SK-MEL-5 (cell line): ENCODE measurements at places on chromosomes 16 and 17.

DNA sequence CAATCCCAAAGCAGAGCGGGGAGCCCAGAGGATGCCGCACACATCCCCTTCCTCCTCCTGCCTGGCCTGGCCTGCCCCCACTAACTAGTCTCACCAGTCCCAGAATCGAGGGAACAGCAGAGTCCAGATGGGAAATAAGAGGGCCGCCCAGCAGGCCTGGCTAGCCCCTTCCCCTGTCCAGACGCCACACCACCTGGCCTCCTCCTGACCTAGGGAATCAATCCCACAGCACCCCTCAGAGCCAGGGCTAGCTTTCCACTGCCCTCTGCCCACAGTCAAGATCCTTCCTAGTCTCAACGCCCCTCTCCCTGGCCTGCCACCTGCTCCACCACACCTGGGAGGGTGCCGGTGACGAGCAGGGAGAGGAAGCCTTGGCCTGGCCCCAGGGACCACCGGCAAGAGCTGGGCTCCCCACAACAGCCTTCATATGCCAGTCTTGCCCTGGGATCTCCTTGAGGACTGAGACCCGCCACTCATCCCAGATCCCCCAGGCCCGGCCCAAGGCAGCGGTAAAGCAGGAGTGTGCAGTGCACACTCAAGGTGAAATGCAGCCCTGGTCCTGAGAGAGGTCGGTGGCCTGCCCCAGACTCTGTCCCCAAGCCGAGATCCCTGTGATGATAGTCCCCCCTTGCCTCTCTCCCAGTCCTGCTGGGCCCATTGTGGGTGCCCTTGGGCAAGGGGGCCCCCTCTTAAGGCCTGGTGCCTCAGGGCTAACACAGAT lies 27.9 kb downstream of the KATNB1 start:
- DNase-seq, result no peak

- no peak for DNase-seq
Observed at GRCh38 chr17:19258371-19258770, 21.2 kb downstream of the EPN2 start.

DNA sequence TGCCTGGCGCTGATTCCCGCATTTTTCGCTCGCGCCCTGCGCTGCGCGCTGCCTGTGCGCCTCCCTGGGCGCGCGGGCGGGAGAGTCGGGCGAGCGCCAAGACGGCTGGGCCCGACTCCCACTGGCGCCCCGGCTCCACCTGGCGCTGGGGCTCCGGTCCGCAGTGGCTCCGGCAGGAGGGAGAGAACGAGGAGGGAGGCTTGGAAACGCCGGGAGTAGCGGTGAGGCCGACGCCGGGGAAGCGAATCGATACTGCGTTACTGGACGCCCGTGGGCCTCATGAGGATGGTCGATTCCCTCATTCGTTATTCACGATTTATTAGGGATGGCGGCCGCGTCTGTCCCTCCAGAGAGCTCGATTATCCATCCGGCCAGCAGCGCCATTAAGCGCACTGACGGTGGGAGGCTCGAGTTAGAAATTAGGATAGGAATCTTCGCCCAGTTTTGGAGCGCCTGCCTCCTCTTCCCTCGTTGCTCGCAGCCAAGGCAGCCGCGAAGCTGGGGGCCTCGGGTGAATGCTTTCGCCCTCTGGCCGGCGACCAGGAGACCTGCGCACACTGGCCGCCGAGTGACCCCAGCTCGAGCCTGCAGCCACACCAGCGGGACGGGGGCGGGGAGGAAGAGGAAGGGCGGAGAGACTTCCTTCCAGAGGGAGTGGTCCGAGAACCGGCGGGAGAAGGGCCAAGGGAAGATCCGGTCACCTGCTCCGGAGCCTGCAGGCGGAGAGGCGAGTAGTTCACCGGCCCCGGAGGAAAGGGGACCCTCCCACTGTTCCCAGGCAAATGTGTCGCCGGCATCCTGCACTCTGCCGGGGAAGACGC lies 1.3 kb upstream of the PCGF2 start:
- peak; percentile 84 for DNase-seq

DNA sequence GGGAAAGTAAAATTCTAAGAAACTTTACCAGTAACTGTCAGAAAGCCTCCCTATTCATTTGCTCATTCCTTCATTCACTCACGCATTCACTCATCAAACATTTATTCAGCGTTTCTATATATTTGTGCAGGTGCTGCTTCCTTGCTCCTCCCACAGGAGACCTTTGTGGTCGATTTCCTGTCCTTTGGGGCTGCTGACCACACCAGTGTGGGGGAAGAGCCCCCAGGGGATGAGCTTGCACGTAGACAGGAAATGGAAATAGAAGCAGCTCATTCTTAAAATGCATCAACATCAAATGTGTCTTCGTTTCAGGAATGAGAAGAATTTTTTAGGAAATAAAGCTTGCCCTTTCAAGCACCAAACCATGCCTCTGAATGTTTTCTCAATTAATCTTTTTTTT lies 9.6 kb downstream of the PIK3R6 start:
- DNase-seq, result peak; percentile 98

GRCh38 chr16:57377080-57377841 lies 5.0 kb downstream of the CX3CL1 start:
- DNase-seq, result peak; percentile 28

DNA sequence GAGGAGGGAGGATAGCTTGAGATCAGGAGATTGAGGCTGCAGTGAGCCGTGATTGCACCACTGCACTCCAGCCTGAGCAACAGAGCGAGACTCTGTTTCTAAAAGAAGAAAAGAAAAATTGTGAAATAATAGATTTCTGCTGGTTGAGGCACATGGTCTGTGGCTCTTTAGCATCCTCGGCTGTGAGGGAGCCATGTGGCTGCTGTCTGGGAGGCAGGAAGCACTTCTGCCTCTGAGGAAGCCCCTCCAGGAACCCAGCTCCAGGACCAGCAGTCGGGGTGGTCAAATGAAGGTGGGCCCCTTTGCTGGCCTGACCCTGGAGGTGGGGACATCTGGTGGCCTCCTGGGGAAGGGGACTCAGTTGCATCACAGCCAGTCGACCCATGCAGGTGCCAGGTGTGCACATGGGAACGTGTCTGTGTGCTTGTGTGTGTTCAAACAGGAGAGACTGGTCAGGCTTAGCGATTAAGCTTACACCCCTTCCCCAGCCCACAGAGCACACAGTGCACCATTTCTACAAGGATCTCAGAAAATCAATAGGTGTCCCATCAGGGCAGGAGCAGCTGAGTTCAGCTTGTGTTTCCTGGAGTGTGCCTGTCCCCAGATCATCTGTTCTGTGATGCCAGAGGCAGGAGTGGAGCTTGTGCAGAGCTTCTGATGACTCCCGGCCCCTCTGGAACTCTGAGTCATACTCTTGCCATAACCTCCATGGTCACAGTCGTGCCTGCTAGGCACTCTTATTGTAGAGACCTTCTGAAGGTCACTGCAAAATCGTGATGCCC lies 24.3 kb upstream of the MGAT5B start:
- DNase-seq, result no peak

GRCh38 chr16:22874394-22874793 lies 60.4 kb downstream of the HS3ST2 start:
- DNase-seq, result no peak

DNA sequence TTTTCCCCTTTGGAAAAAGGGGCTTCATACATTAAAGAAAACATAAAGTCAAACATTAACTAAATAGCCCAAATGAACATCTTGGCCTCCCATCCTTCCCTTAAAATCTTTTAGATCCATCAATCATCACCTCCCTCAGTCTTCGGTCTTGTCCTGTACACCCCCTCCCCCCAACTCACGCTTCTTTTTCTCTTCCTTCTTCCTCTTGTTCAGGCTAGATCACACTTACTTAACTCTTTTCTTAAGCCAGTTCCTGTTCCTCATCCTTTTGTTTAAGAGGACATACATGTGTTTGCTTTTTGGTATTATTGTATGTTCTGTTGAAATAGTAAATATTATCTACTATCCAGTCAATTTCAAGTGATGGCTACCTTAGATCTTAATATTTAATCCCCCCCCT lies 5.5 kb downstream of the MFSD6L start:
- no peak for DNase-seq
